ENCODE measurements at places on chromosomes 4 and X.

DNA sequence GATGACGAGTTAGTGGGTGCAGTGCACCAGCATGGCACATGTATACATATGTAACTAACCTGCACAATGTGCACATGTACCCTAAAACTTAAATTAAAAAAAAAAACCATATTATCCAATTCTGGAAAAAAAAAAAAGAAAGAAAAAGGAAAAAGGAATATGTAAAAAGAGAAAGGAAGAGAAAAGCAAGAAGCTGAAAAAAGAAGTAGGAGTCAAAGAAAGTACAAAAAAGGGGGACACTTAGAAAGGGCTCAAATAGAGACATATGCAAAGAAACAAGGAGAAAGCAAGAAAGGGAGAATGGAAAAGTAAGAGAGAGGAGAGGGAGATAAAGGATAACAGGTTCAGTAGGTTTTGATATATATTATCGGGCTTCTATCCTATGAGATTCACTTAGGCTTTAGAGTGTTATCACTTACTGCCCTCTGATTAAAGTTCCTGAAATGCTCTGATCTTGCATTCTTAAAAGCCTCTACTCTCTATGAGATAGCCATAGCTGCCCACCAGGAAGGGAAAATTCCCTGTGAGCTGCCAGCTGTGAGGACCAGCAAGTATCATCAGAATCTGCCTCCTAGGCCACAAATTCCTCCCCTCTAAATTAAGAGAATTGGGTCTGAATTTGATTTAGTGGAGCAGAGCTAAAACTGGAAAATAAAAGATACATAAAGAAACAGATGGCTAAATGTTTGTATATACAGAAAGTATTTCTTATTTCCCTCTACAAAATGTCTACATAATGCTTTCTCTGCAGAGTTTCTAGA, 95.2 kb downstream of the AMMECR1 start:
- DNase-seq = no peak

DNA sequence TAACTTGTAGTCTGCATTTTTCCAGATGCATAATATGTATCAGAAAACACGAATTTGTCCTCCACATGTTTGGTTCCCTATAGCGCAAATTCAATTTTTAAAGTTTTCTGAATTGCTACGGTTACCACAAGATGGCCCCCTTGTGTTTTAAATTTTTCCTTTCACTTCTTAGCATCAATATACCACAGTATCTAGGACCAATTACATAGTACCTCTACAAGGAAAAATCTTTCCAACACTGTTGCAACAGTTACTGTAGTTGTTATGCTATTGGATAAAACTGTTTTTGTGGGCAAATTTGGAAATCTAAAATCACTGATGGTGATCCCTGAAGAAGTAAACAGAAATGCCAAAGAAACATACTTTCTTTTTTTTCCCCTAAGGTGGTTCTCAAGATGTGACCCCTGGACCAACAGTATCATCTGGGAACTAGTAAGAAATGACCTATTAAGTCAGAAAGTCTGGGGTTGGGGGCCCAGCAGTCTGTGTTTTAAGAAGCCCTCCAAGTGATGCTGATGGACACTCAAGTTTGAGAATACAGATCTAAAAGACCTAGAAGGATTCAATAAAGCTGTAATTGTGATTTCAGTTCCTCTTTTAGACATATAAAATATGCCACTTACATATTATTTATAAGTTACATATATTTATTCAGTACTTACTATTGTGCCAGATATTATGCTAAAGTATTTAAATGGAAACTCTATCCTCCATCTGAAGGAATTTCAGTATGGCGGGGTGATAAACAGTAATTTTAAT, 3.1 kb downstream of the ZGRF1 start:
- no peak for DNase-seq

DNA sequence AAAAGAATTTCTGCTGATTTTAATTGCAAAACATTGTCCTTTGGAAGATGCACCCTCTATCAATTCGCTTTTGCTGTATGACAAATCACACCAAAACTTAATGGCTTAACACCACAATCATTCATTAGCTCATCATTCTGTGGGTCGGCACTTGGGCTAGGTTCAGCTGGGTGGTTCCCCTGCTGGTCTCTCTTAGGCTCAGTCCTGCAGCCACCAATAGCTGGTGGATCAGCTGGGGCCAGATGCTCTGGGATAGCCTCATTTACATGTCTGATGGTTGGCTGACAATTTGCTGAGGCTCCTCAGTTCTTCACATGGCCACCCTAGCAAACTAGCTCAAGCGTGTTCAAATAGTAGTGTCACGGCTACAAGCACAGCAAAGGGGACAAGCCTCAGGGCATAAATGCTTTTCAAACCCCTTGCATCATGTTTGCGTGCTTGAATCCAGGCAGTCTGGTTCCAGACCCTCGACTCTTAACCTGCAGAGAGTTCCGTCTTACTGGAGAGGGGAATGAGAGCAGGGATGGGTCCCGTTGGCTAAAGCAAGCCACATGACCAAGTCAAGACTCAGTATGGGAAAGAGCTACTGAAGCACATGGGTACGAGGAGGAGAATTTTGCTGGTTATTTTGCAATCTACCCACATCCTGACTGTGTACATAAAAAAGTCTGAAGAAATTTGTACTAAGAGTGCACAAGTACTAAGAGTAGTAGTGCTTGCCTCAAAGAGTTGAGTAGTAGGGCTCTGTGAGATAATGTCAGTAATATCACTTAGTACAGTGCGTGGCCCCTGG, 7.5 kb upstream of the ACSL1 start:
- no peak for DNase-seq

DNA sequence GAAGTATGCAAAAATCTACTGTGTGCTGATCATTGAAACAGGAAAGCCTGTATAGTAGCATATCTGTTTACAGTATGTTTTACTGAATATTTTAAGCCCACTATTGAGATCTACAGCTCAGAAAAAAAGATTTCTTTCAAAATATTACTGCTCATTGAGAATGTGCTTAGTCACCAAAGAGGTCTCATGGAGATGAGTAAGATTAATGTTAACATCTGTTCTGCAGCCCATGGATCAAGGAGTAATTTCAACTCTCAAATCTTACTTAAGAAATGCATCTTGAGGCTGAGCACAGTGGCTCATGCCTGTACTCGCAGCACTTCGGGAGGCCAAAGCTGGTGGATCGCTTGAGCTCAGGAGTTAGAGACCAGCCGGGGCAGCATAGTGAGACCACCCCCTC, 3.3 kb downstream of the RNF4 start:
- DNase-seq = no peak

- DNase-seq = no peak
Observed at GRCh38 chr4:139603576-139604410, 47.8 kb upstream of the SETD7 start.
